Activated B cell treated with CpG ODN at 0.5 μM for 24 hours (primary cell): ENCODE measurements at places on chromosomes 13 and 19.

DNA sequence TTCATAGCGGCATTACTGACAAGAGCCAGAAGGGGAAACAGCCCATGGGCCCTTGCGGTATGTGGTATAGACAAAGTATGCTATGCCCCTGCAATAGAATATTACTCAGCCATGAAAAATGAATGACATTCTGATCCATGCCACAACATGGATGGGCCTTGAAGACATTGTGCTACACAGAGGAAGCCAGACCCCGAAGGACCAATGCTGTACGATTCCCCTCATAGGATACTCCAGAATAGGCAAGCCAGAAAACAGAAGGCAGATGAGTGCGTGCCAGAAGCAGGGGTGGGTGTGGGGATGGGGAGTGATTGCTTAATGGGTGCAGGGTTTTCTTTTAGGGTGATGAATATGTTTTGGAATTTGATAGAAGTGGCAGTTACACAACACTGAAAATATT is 342.0 kb downstream of the TEX29 start:
- no peak for DNase-seq

- no peak for DNase-seq
Measured at GRCh38 chr13:42597505-42597904, 23.6 kb downstream of the TNFSF11 start.

- no peak for DNase-seq
Measured at GRCh38 chr19:46186717-46187101, 38.7 kb downstream of the IGFL2 start.

DNA sequence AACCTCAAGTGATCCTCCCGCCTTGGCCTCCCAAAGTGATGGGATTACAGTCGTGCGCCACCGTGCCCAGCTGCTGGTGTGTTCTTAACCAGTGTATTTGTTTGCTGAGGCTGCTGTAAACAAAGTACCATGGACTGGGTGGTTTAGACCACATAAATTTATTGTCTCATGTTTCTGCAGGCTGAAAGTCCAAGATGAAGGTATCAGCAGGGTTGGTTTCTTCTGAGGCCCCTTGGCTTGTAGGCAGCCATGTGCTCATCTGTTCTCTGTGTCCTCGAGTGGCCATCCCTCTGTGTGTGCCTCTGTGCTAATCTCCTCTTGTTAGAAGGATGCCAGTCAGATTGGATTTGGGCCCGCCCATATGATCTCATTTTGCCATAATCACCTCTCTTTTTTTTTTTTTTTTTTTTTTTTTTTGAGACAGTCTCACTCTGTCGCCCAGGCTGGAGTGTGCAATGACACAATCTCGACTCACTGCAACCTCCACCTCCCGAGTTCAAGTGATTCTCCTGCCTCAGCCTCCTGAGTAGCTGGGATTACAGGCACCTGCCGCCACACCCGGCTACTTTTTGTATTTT is 31.8 kb downstream of the PEX11G start:
- no peak for DNase-seq

- no peak for DNase-seq
Measured at GRCh38 chr13:28716511-28716910, 2.3 kb downstream of the SLC46A3 start.

DNA sequence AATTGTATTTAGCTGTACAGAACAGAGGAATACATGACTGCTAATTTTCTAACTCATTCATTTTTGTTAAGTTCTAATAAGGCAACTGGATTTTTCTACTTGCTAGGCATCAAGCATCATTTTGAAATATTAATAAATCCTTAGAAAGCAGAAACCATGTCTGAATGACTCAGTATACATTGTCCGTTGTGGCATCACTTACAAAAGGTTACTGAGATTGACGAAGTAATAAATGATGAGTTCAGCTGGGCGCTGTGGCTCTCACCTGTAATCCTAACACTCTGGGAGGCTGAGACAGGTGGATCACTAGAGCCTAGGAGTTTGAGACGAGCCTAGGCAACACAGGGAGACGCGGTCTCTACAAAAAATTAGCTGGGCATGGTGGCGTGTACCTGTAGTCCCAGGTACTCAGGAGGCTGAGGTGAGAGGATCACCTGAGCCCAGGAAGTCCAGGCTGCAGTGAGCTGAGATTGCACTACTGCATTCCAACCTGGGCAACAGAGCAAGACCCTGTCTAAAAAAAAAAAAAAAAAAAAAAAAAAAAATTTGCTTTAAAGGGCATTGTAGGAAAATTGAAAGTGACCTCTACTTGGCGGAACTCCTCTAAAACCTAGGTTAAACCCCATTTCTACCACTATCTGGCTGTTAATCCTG is 36.6 kb downstream of the LHFPL6 start:
- no peak for DNase-seq

- DNase-seq, result no peak
Measured at GRCh38 chr13:51534041-51534817, 50.0 kb upstream of the WDFY2 start.

DNA sequence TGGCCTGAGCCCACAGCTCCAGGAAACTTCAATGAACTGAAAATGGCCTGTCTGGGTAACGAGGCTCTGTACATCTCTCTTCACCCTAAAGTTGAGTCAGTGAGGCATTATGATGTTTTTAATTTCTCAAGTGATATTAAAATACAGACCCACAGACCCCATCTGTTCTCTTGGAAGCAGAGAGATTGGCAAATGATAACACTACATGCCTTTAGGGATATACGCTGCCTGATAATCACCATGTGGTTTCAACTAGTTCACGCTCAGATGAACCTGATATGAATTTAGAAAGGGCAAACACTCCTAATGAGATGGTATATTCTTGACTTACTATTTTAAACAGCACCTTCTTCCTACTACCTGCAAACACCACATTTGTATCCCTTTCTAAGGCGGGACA is 127.5 kb downstream of the RFC3 start:
- DNase-seq, result no peak

- no peak for DNase-seq
Measured at GRCh38 chr19:3104708-3104983, 10.5 kb downstream of the GNA11 start.

DNA sequence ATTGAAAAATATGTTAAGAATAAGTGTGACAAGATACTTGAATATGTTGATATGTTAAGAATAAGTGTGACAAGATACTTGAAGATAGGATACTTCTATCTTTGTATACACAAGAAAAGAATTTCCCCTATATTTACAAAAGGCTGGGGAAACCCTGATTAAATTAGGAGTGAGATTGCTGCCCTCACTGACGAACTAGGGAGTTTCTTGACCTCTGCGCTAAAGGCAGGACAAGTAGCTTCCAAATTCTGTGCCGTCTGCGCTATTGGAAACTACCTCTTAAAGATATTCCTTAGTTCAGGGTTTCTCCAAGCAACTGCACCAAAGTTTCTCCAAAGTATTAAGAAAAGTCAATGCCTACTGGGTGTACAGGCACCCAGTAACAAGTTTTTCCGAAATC is 730 bp downstream of the ZNF260 start:
- no peak for DNase-seq

DNA sequence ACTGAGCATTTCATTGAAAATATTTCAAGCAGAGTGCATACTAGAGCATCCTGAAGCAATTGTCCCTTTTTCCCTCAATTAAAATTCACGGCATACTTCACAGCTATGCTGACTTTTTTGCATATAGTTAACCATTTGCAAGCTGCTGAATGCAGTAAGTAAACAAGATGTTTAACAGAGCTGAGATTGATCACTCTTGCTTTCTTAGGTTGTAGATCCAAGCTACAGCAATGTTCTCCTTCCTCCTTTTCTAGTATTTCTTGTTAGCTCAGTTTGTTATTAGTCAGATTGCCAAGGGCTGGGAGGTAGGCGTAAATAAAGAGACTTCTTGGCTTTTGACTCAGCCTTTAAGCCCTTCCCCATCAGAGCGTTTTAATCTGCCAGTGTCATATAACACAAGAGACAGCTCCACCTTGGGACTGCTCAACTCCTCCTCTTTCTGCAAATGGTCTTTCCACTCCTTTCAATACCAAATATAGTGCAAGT is at the start of gene SLITRK6:
SLITRK6 (minus strand) TSS at position 323 of the 486 bp plus-strand sequence. CDS start 2,911 bp downstream, outside the sequence.
- no peak for DNase-seq

GRCh38 chr19:41626877-41627276 is at the start of gene CEACAM4:
Gene CEACAM4 (minus strand): TSS chr19:41627074. CDS start chr19:41626963, 111 bp downstream.
- DNase-seq, result no peak

GRCh38 chr13:114064450-114065140 is 67.8 kb downstream of the RASA3 start:
- no peak for DNase-seq

DNA sequence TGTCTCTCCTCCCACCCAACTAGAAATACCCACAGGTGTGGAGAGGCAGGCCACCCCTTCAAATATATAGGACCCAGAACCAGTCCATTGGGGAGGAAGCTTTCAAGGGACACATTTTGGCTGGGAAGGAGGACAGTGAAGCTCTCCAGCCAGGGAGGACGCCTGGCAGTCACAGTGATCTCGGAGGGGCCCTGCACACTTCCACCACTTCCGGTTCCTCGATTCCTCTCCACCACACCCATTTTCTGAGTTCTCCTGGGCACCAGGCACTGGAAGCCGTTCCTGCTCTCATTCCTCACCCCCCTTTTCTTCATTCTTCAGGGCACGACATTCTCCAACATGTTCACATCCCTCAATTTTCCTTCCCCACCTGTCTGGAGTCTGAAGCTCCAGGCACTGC is 30.4 kb upstream of the CEACAM21 start:
- DNase-seq, result no peak

- DNase-seq, result no peak
Measured at GRCh38 chr19:4499855-4500254, 18.4 kb downstream of the PLIN4 start.

DNA sequence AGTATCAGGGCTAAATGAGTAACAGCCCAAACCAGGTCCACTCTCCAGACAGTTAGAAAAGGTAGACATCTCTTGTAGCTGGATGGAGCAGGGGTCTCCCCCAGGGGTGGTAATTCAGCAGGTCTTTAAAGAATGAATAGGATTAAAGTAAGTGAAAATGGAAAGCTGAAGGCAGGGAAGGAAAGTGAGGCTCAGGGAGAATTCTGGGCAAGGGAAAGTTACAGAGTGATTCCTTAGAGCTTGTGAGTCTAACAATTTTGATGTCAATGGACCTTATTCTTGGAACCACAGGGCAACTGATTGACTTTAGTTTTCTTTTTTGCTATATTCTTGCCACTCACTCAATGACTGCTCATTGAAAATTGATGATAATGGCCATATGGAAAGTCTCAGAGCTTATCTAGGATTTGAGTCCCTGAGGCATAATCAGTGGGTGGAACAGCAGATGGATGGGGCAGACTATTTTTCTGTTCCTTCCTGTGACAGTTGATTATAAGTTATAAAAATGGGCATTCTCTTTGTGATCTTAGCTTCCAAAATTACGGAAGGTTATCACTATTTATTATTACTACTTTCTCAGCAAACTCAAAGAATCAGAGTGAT is 76.9 kb downstream of the LRCH1 start:
- no peak for DNase-seq

GRCh38 chr19:31339411-31339810 is 9.8 kb downstream of the TSHZ3 start:
- no peak for DNase-seq

DNA sequence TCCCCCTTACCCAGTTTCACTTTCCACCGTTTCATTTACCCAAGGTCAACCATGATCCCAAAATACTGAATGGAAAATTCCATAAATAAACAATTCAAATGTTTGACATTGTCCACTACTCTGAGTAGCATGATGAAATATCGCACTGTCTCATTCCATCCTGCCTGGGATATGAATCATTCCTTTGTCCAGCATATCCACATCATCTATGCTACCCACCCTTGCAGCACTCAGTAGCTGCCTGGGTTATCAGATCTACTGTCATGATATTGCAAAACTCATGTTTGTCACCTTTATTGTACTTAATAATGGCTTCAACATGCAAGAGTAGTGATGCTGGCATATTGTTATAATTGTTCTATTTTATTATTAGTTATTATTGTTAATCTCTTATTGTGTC is 263.9 kb upstream of the NBEA start:
- no peak for DNase-seq

- peak; percentile 81 for DNase-seq
Measured at GRCh38 chr19:42244347-42245220, 2.2 kb upstream of the GSK3A start.

- DNase-seq, result no peak
Measured at GRCh38 chr19:46944918-46945628, 74.6 kb upstream of the NPAS1 start.

GRCh38 chr19:29880498-29881081 is 61.4 kb upstream of the URI1 start:
- no peak for DNase-seq

DNA sequence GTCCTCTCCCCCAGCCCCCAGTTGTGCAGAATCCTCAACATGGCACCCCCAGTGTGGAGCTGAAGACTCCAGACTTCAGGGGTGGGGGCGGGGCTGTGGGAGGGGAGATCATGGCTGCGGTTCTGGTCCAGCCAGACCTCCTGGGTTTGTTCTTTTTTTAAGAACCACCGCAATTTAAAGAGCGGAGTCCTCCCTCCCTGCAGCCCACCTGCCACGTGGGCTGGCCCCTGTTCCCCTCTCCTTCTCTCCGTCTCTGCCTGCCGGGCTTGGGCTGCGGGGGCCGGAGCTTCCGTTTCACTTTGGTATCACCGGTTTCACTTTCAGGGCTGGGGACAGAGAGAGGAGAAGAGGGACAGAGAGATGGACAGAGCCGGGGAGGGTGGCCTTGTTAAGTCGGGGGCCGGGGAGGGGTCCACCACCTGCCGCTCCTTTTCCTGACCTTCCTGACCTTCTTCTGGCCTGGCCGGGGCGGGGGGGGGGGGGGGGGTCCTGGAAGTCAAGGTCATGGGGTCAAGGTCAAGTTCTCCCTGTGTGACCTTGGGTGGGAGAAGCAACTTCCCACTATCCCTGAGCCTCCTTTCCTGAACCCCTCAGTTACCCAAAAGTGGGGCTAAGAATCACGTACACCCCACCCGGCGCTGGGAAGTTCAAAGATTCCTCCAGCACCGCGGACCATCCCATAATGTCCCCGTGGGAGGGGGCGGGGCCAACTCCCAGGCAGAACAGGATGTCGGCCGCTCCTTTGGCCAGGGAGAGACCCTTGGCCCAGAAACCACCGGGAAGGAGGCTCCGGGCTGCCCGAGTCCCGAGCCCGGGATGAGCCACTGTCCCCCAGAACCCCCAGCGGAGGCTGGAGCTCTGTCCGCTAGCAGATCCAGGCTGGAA is 11.3 kb upstream of the ZBTB7A start:
- peak; percentile 52 for DNase-seq

GRCh38 chr13:33671560-33671959 is 146.4 kb upstream of the RFC3 start:
- DNase-seq, result no peak

- no peak for DNase-seq
Measured at GRCh38 chr19:45497791-45498190, 452 bp upstream of the PPM1N start.
